ENCODE measurements at places on chromosomes 6 and 20.

GRCh38 chr6:71239694-71240093, 48.9 kb upstream of the OGFRL1 start:
- DNase-seq, result no peak

DNA sequence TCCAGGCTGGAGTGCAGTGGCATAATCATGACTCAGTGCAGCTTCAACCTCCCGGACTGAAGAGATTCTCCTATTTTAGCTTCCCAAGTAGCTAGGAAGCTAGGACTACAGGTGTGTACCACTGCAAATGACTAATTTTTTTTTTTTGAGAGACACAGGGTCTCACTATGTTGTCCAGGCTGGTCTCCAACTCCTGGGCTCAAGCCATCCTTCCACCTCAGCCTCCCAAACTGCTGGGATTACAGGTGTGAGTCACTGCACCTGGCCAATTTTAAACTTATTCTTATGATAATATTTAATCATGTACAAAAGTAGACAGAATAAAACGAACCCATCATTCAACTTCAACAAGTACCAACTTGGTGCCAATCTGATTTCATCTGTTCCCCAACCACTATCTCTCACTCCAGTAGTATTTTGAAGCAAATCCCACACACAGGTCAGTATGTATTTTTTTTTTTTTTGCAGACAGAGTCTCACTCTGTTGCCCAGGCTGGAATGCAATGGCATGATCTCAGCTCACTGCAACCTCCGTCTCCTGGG, 32.5 kb downstream of the BCL2L1 start:
- no peak for DNase-seq

DNA sequence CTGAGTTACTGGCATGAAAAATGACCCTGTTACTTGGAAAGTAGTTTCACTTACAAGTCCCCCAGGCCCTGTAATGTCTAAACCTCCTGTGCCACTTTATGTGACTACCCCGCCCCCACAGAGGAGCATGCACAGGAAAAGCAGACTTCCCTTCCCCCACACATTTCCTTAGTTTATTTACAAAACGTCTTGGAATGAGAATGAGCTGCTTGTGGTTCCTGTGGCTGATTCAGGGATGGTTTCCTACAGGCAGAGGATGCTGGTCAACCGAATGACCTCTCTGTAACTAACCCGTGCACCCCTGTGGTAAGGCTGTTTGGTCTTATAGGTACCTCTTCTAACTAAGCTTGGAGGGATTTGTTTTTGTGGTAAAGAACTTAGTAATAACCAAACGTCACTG, 28.5 kb downstream of the RSPO3 start:
- DNase-seq, result no peak

DNA sequence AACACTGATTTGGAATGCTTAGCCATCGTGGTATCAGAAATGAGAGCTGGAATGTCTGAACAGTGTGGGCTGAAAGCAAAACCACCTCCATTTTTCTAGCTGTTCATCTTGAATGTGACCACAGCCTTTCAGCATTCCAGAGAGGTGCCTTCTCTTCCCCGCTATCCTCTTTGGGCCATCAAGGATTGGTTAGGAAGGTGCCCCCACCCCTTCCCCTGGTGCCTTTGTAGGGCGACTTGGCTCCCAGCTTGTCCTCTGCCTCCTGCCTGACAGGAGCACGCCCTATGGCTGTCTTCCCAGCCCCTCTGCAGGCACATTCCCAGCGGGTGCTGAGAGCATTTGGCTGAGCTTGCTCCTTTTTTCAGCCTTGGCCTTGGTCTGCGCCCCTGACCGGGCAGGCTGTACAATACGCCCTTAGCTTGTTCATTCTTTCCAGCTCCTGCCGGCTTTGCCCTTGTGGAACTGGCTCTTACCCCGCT, 97.5 kb downstream of the ARMC2 start:
- DNase-seq, result peak; percentile 39

- peak; percentile 78 for DNase-seq
Measured at GRCh38 chr6:35415065-35415891, 36.9 kb upstream of the FANCE start.

All from fibroblast of the conjunctiva (primary cell).